LNCaP clone FGC (cell line): ENCODE measurements at places on chromosomes 1 and 21.
A peak's percentile ranks its signal among the peaks of the same experiment; 100 is the strongest.

- DNase-seq: peak; percentile 58
These were observed 101.2 kb downstream of the AKT3 start for GRCh38 chr1:243748706-243749283.

GRCh38 chr1:208100906-208101305, 143.3 kb downstream of the PLXNA2 start:
- DNase-seq: no peak

DNA sequence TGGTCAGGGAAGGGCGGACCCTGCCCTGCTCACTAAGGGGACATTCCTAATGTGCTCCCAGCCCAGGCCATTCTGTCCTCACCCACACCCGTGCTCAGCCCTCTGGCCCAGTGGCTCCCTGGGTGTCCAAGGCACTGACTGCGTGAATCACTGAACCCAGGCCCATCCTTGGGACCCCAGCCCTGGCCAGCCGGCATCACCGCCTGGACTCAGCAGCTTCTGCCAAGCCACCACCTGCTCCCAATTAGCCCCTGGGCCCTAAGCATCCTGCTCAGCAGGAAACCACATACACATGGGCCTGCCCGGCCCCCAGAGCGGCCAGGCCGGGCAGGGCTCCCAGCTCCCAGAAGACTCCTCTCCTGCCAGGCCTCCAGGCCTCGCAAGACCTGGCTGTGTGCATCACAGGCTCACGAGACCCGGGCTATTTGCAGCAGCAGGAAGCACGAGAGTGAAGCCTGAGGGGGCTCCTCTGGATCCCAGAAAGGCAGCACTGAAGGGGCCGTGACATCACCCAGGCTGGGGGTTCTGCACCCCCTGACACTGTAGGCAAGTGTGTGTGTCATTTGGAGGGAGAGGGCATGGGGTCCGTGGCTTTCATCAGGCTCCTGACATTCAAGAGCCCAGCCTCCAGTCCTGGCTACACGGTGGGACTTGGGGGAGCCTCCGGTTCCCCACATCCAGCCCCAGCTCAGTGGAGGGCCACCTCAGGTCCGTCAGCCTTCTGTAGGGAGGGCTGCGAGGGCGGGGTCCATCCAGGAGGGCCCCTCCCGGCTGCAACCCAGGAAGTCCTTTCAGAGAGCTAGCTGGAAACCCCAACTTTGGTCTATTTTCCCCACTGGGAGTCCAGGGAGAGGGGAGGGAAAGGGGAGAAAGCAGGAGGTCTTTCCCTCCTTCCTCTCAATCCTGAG, 1.6 kb downstream of the MFAP2 start:
- no peak for DNase-seq

GRCh38 chr1:41411229-41411628, 50.0 kb downstream of the FOXO6 start:
- no peak for DNase-seq

DNA sequence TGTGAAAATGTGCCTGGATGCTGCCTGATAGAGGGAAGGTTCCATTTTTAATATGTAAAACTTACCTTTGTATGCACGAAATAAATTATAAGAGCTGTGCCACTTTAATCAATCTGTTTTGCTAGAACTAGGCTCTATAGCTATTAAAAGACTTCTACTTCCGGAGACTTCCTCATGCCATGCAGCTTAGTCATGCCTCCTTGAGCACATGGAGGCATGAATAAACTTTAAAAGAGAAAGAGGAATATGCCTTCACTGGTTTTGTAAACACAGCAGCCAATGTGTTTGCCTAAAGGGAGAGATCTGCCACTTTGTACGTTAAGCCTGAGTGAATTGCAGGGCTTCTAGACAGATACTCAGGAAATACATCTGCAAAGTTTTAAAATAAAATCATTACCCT, 604.6 kb downstream of the LRRIQ3 start:
- DNase-seq: peak; percentile 3

DNA sequence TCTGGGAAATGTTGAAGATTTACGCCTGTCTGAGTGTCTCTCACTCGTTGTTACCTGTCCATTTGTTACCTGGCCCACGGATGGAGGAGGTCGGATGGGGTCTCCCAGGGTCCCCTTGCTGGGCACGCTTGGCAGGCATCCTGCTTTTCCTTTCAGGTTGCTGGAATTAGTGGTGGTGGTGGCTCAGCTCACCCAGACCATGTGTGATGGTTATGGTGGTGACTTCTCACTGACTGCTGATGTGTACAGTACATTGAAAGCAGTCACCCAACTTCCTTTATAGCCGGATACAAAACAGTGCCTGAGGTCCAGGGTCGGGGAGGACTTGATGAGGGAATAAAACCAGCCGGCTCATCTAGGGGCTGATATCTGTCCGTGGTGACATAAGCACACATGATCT, 19.5 kb downstream of the MAPKAPK2 start:
- no peak for DNase-seq

GRCh38 chr21:42144679-42145568, 73.8 kb downstream of the UMODL1 start:
- DNase-seq: no peak

- no peak for DNase-seq
These were observed 22.9 kb downstream of the SYT11 start for GRCh38 chr1:155882235-155882634.

DNA sequence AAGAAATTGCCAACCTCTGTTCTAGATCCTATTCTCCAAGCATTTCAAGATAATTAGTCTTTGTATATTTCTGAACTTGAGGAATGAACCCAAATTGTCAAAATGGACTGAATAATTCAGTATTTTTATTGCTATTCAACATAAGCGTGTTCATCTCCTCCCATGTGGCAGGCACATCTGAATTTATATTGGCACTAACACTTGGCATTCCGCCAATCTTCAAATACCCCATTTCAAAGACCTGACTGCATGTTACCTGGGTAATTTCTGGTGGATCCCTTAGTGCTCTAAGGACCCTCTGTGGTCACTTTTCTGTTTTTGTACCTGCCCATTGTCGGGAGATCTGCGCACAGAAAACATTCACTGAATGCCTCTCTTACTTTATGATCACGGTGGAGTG, 66.6 kb downstream of the BACE2 start:
- no peak for DNase-seq

- DNase-seq: no peak
These were observed 192.3 kb downstream of the SLC45A1 start for GRCh38 chr1:8510041-8510823.

DNA sequence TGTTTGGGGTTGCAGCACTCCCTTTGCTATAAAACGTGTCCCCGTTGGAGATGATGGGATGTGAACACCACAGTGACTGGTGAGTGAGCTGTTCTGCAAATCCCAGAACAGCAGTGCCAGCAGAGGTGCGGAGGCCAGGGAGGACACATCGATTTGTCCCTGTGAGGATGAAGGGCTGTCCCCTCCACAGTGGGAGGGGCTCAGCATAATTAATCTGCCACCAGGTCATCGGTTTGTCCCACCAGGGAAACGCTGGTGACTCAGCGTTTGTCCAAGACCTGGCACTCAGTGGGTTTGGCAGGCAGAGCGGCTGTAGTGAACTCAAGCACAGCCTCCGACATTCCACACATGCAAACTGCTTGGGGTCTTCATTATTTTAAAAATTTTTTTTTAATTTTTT, 22.8 kb upstream of the PDE9A start:
- DNase-seq: no peak

- no peak for DNase-seq
These were observed 196.1 kb upstream of the FGGY start for GRCh38 chr1:59100708-59101374.

DNA sequence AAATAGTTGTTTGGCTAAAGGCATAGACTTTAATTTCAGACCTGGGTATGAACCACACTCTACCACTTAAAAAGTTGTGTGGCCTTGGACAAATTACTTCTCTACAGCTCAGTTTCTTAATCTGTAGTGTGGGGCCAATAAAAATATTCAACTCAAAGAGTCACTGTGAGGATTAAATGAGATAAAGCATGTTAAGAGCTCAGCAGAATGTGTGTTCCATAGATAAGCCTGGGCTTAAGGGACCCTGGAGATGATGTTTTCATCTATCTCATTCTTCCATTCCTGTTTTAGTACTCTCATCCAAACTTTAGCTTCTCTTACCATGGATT, 17.7 kb downstream of the S100A10 start:
- no peak for DNase-seq

DNA sequence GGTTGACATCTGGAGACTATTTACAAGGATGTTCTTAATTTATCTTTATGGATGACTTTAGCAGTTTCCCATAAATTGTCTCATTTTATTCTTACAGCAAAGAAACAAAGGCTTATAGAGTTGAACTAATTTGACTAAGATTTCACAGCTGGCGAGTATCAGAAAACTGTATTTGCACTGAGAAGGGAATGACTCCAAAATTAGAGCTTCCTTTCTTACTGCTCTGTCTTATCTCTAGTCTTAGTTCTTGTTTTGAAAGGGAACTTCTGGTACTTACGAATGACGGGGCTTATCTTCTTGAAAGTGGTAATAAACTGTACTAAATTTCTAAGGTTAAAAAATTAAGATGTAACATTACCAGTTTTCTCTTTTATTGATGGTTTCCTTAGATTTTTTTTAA, 13.6 kb downstream of the CNST start:
- no peak for DNase-seq

GRCh38 chr1:212782422-212783154, 9.0 kb downstream of the NSL1 start:
- no peak for DNase-seq

- DNase-seq: no peak
These were observed 370.5 kb upstream of the VAMP3 start for GRCh38 chr1:7400566-7400965.

DNA sequence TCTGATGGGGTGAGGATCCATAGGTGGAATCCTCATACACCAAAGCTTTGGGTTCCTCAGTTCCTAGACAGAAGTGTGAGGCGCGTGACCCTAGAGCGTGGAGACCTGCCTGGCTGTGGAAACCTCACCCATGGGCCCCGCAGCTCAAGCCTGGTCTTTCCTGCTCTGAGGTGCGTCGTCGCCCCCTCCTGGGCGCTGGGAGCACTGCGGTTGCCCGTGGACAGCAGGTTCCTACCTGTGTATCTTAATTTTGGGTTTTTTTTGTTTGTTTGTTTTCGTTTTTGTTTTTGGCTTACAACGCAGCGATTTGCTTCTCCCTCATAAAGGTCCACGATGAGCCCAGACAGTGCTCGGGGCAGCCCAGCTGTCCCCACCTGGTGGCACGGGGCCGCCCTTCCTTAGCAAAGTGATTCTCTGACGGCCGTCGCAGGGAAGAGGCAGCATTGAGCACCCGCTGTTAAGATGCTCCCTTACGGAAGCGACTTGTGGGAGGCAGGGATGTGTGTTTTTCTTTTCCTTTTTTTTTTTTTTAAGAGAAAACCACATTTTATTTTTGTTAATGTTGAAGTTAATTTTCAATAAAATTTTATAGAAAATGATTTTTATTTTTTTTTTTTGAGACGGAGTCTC, 36.5 kb upstream of the TRAPPC10 start:
- DNase-seq: no peak

GRCh38 chr21:42456457-42456856, 39.6 kb downstream of the RSPH1 start:
- no peak for DNase-seq

GRCh38 chr1:116243333-116244054, 129.6 kb upstream of the ATP1A1 start:
- DNase-seq: no peak

DNA sequence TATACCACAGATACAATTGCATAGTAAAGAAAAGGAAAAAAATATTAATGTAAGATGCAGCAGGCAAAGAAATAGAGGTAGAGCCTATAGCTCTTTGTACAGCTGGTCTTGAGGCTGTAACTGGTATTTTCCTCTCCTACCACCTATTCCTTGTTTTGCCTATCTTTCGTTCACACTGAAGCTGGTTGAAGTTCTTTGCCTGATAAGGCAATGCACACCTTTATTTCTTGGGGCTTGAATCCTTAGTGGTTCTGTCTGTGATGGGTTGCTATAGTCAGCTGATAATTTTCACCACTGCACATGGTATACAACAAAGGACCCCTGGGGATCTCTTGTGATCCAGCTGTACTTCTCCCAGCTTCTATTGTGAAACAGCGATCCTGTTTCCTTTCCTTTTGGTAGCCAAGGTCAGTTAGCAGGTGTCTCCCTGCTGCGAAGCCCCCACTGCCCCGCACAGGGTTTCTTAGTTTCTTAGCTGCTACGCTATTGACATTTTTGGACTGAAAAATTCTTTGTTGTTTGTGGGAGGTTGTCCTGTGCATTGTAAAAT, 9.9 kb upstream of the TSNAX start:
- DNase-seq: no peak
